Hematopoietic multipotent progenitor cell (in vitro differentiated cells): ENCODE measurements at places on chromosomes 3 and 15. TPM values are rescaled to one million over a fixed set of nuclear protein-coding genes. Genes with fewer than 3 reads are reported as not detected.

DNA sequence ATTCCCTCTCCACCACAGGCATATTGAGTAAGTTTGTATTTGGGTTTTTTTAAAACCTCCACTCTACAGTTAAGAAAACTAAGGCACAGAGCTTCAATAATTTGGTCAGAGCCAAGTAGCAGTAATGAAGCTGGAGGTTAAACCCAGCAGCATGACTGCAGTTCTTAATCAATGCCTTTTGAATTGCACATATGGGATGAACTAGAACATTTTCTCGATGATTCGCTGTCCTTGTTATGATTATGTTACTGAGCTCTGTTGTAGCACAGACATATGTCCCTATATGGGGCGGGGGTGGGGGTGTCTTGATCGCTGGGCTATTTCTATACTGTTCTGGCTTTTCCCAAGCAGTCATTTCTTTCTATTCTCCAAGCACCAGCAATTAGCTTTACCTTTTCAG lies 1.6 kb upstream of the CCR5 start:
- DNase-seq, result no peak

The FETUB gene
- not detected for total RNA-seq

- peak; percentile 31 for DNase-seq
Measured at GRCh38 chr3:58492494-58492905, 604 bp downstream of the KCTD6 start.

DNA sequence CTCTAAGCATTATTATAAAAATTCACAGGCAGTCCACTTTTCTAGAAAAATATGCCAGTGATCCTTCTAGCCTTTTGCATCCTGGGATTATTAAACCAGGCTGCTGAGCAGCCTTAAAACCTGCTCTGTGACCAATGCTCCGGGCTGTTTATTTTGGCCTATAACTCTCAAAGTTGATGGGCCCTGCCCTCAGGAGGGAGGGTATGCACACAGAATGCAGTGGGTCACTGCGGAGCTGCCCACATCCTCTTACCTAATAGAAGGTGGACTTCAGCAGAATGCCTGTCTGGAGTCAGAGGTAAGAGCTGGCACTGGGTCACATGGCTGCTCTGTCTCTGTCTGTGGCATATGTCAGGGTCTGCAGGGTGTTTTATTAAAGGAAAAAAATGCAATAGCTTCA lies 26.0 kb downstream of the CPNE4 start:
- DNase-seq, result no peak

DNA sequence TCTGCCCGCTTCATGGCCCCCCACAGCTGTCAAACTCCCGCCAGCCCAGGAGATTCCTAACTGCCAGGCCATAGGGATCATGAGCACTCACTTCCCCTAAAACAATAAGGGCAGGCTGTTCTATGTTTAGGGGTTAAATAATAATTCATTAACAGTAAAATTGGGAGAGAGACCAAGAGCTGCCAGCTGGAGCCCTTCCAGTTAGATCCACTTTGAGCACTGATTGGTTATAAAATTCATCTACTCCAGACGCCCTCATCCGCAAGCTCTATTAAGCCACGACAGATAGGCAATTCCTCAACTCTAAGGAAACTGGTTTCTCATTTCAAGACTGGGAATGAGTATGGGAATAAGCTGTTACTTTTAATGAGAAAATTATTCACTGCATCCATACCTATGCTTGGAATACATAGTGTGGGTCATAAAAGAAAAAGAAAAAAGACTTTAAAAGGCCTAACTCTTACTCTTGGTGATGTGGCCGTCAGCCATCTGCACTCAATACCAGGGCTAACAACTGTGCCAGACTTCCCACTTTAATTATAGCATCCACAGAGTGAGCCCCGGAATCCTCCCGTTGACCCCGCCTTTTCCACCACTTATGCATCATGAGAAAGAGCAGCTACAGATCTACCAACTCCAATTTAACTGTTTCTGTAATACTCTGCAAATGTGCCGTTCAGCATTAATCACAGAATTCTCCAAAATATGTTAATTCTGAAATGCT lies 44.5 kb downstream of the IL17RD start:
- no peak for DNase-seq
